ENCODE measurements at places on chromosomes 16 and 17. TPM values are rescaled to one million over a fixed set of nuclear protein-coding genes. Genes with fewer than 3 reads are reported as not detected.

TPSG1 gene
- total RNA-seq, result 3.4 TPM

NAT9 gene
- total RNA-seq, result 41.5 TPM

ANKRD40CL gene
- not detected for total RNA-seq

DHRS7C gene
- total RNA-seq, result not detected

KRTAP4-1 gene
- total RNA-seq, result not detected
